Mesothelial cell of epicardium (in vitro differentiated cells): ENCODE measurements at places on chromosomes 6 and 20.

DNA sequence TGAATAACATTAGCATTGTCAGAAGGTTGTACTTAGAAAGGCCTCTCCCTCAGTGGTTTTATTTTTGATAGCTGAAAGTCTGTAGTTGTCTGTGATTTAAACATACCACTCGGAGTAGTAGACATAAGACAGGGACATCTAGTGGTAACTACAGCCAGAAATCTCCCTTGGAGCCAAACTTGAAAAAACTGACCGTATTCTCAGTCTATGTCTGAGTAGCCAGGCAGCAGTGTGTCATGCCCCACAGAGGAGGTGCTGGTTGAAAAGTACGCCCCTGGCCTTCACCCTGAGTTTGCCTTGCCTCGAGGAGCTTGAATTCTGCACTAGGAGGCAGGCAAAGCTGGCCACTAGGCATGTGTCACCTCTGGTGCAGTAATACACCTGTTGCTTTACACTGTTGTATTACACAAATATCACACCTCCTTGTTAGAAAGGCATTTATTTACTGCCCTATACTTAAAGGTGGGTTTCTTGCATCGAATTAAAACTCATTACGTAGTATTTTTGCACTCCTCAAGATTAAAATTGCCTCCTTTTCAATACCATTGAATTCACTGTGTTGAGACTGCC, 20.8 kb downstream of the ZBTB2 start:
- no peaks in the 10 kb centered on the region for H3K27me3 ChIP-seq
- no peak overlapping the region for H3K4me3 ChIP-seq
- peaks cover 15% of the 10 kb centered on the region for H3K4me1 ChIP-seq
- H3K36me3 ChIP-seq: peaks cover 33% of the 10 kb centered on the region

DNA sequence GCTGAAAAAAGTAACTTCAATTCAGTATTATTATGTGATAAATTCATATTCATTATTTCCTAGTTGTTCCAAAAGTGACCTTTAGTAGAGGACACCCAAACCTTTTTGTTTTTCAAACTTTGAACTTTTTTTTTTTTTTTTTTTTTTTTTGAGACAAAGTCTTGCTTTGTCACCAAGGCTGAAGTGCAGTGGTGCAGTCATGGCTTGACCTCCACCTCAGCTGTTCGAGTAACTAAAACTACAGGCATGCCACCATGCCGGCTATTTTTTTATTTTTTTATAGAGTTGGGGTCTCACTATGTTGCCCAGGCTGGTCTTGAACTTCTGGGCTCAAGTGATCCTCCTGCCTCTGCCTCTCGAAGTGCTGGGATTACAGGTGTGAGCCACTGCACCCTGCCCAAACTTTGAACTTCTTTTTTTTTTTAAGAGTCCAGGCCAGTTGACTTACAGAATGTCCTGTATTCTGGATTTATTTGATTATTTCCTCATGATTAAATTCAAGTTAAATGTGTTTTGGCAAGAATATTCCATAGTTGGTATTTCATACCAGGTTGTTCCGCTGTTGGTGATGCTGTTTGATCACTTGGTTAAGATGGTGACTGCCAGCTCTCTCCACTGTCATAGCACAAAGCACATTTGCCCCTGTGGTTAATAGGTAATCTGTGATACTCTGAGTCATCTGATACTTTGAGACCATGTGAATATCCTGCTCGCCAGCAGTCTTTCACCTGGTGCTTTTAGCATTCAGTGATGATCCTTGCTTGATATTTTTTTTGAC, 48.0 kb downstream of the VAPB start:
- no peak overlapping the region for H3K4me3 ChIP-seq
- no peaks in the 10 kb centered on the region for H3K27me3 ChIP-seq
- no peak for DNase-seq
- no peak overlapping the region for H3K27ac ChIP-seq

DNA sequence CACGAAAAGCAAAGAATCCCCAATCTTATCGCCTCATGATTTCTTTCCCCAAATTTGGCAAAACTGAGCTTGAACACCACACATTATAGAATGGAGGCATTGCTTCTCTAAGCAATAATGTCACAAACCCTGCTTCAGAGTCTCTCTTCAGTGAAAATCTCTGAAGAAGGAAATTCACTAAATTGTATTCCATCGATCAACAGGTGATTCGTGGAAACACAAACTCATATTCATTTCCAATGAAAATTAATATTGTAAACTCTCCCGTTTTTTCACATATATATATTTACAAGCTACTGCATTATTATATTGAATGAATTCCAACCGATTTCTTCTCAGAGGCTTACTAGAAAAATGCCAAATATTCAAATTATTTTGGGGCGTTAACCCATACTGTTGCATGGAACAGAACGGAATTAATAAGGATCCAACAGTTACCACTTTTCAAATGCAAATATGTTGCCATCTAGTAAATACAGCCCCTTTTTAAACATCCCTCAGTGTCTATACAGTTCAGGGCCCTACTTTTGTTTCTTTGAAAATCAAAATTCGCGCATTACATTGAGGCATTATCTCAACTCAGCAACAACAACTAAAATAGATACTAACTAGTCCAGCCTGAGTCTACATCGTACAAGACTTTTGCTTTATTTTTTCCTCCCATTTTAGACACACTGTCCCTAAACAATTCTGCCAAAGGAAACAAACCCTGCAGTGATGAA, 1.3 kb downstream of the KIF13A start:
- no peak for DNase-seq
- H3K27ac ChIP-seq: peak overlapping the region; percentile 86
- H3K36me3 ChIP-seq: peaks cover 2% of the 10 kb centered on the region
- H3K4me1 ChIP-seq: peaks cover 34% of the 10 kb centered on the region

DNA sequence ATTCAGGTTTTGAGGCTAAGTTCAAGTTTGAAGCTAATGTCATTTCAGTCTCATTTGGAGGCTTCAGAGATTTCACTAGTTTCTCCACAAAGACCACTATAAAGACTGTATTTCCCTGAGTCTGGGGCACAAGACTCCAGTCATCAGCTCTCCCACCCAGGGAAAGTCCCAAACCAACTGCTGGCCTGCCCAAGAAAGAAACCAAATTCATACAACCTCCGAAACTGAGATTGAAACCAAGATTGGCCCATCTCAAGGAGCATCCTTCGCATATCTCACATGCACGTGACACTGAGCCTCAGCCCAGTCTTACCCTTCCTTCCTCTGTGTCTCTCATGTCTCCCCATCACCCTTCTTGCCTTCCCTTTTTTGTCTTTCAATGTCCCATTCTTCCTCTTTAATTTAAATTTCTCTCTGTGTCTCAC, 3.5 kb upstream of the LTA start:
- H3K27me3 ChIP-seq: peaks cover 7% of the 10 kb centered on the region
- H3K27ac ChIP-seq: no peak overlapping the region
- H3K36me3 ChIP-seq: no peaks in the 10 kb centered on the region
- H3K4me3 ChIP-seq: no peak overlapping the region

GRCh38 chr6:123716506-123716905, 79.8 kb upstream of the TRDN start:
- no peaks in the 10 kb centered on the region for H3K4me1 ChIP-seq
- no peak overlapping the region for H3K27ac ChIP-seq
- H3K36me3 ChIP-seq: no peaks in the 10 kb centered on the region
- no peaks in the 10 kb centered on the region for H3K27me3 ChIP-seq

DNA sequence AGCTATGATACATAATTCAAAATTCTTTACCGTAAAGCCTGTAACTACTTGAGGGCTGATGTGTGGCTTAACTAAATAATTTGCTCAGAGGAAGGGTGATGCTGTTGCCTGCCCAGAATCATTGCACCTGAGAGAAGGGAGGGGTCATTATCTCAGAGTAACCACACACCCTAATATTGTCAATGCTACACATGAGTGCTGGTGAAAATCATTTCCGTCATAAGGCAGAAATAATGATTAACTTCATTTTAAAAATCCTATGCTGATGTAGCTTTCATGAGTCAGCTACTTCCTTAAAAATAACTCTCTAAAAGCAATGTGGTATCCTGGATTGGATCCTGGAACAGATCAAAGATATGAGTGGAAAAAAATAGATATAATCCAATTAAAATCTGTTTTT, 146.4 kb upstream of the FAM83B start:
- H3K4me3 ChIP-seq: no peak overlapping the region
- peaks cover 15% of the 10 kb centered on the region for H3K4me1 ChIP-seq
- H3K36me3 ChIP-seq: no peaks in the 10 kb centered on the region
- no peak for DNase-seq
- no peaks in the 10 kb centered on the region for H3K27me3 ChIP-seq

DNA sequence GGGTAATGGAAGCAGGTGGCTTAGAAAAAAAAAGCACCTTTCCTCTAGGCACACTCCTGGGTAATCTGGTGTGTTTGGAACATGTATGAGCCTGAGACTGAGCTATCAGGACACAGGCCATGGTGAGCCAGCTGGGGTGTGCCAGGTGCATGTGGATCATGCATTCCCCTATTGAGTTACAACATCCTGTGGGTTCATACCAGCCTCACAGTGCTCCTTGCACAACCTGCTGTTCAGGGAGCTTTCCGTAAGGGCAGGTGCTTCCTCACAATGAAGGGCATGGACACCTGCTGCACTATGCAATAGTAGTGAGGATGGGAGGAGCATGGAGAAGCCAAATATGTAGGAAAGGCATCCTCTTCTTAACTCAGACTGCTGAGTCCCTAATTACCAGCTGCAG, 197.2 kb upstream of the SUPT3H start:
- no peaks in the 10 kb centered on the region for H3K36me3 ChIP-seq
- H3K4me3 ChIP-seq: no peak overlapping the region
- H3K27ac ChIP-seq: no peak overlapping the region
- H3K4me1 ChIP-seq: peaks cover 7% of the 10 kb centered on the region
- no peak for DNase-seq

GRCh38 chr6:49001856-49002541, 461.1 kb downstream of the MMUT start:
- no peaks in the 10 kb centered on the region for H3K27me3 ChIP-seq
- no peak for DNase-seq
- no peak overlapping the region for H3K4me3 ChIP-seq
- no peaks in the 10 kb centered on the region for H3K36me3 ChIP-seq
- H3K4me1 ChIP-seq: peaks cover 2% of the 10 kb centered on the region

GRCh38 chr6:91780270-91780669, 1193.4 kb upstream of the MAP3K7 start:
- H3K4me3 ChIP-seq: no peak overlapping the region
- no peaks in the 10 kb centered on the region for H3K27me3 ChIP-seq

DNA sequence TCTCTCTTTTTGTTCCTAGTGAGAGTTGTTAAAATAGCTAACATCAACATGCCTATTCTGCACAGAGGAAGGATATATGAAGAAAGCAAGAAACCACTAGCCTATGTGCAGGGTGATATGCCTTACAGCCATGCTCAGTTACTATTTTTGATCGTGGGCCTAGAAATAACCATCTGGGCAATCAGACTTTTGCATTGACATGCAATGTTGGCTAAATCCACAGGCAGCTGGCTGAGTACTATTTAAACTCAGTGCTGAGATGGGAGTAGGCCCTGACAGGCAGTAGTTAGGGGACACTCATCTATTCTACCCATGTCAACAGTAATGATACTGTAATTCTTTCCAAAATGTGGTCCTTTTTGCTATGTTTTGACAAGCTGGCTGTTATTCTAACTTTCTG, 89.6 kb downstream of the HDGFL1 start:
- H3K27ac ChIP-seq: peak overlapping the region; percentile 15
- no peak for DNase-seq
- peaks cover 38% of the 10 kb centered on the region for H3K4me1 ChIP-seq
- H3K4me3 ChIP-seq: no peak overlapping the region
- H3K36me3 ChIP-seq: no peaks in the 10 kb centered on the region

- peaks cover 23% of the 10 kb centered on the region for H3K27me3 ChIP-seq
- H3K27ac ChIP-seq: no peak overlapping the region
- H3K4me3 ChIP-seq: no peak overlapping the region
- H3K4me1 ChIP-seq: peaks cover 9% of the 10 kb centered on the region
- H3K36me3 ChIP-seq: no peaks in the 10 kb centered on the region
Observed at GRCh38 chr6:43310624-43311023, 2.0 kb upstream of the CRIP3 start.

- H3K27me3 ChIP-seq: no peaks in the 10 kb centered on the region
- H3K4me3 ChIP-seq: no peak overlapping the region
- H3K4me1 ChIP-seq: peaks cover 27% of the 10 kb centered on the region
Observed at GRCh38 chr6:11494786-11495564, 42.6 kb upstream of the TMEM170B start.

GRCh38 chr6:32895006-32895345, 41.0 kb downstream of the PSMB9 start:
- no peaks in the 10 kb centered on the region for H3K36me3 ChIP-seq
- peaks cover 20% of the 10 kb centered on the region for H3K4me1 ChIP-seq
- DNase-seq: no peak
- H3K27me3 ChIP-seq: peaks cover 8% of the 10 kb centered on the region
- peak overlapping the region; percentile 99 for H3K4me3 ChIP-seq
- peak overlapping the region; percentile 99 for H3K27ac ChIP-seq

DNA sequence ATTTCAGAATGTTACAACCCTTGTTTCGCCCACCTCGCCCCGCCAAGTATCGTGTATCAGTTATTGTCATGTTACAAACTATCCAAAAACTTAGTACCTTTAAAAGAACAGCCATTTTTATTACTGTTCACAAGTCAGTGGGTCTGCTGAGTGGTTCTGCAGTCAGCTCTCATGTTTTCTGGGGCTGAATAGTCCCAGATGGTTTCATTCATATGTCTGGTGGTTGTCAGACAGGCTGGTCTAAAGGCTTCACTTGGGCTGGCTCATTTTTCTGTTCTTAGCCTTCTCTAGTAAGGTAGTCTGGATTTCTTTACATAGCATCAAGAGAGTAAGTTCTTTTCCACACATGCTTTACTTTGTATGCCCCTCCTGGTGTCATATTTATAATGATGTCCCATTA, 8.6 kb downstream of the ZNF292 start:
- peaks cover 47% of the 10 kb centered on the region for H3K4me1 ChIP-seq
- DNase-seq: no peak
- peaks cover under 1% of the 10 kb centered on the region for H3K36me3 ChIP-seq
- H3K4me3 ChIP-seq: no peak overlapping the region
- no peak overlapping the region for H3K27ac ChIP-seq

- no peaks in the 10 kb centered on the region for H3K36me3 ChIP-seq
- no peak for DNase-seq
- H3K4me3 ChIP-seq: no peak overlapping the region
- peak overlapping the region; percentile 88 for H3K27ac ChIP-seq
- H3K4me1 ChIP-seq: peaks cover 59% of the 10 kb centered on the region
- no peaks in the 10 kb centered on the region for H3K27me3 ChIP-seq
Observed at GRCh38 chr6:20202699-20203302, 9.5 kb downstream of the MBOAT1 start.

DNA sequence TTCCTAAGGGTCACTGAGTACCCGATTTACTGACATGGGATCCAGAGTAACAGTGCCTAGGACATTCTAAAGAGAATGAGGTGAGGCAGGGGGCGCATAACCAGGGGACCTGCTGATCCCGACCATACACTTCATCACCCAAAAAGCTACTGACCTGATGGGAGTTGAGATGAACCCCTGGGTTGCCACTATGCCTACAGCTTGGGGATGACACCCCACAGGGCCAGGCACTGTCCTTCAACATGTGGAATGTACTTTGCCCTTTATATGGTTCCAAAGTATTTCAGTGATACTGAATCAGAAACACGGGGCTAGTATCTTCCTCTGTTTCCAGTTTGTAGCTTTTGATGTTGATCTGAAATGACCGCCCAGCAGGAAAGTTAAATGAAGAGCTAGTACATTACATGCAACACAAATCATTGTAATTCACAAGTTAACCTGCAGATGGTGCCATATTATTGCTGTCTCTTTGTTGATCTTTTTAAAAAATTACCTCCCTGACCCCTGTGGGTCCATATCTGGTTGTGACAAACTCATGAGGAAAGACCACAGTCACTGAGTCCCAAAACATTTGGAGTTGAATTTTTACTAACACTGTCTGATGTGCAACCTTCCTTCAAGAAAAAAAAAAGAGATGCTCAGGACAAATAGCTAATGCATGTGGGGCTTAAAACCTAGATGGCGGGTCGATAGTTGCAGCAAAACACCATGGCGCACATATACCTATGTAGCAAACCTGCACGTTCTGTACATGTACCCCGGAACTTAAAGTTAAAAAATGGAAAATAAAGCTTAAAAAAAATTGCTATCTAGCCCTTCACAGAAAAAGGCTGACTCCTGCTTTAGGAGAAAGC, 42.7 kb upstream of the GCNT2 start:
- H3K4me1 ChIP-seq: no peaks in the 10 kb centered on the region
- no peak overlapping the region for H3K27ac ChIP-seq
- no peak overlapping the region for H3K4me3 ChIP-seq
